Omental fat pad (tissue), 4 donors: ENCODE measurements at places on chromosomes 1 and 21.
A peak's percentile ranks its signal among the peaks of the same experiment; 100 is the strongest.

DNA sequence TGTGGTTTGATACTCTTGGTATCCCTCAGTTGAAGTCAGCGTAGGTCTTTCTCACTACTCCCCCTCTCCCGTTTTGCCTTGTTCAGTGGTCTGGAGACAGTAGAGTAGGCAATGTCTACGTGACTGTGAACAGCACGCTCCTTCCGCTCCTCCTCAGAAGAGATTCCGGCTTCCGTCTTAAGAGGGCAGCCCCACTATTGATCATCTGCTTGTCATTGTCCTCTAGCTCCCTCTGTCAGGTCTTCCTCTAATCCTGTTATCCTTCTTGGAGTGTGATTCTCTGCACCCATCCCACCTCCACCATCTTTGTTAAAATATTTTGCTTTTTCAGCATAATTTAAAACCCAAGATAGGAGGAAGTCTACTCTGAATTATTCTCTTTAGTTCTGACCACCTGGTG lies 129.9 kb upstream of the KCNK2 start:
- no peak for DNase-seq

DNA sequence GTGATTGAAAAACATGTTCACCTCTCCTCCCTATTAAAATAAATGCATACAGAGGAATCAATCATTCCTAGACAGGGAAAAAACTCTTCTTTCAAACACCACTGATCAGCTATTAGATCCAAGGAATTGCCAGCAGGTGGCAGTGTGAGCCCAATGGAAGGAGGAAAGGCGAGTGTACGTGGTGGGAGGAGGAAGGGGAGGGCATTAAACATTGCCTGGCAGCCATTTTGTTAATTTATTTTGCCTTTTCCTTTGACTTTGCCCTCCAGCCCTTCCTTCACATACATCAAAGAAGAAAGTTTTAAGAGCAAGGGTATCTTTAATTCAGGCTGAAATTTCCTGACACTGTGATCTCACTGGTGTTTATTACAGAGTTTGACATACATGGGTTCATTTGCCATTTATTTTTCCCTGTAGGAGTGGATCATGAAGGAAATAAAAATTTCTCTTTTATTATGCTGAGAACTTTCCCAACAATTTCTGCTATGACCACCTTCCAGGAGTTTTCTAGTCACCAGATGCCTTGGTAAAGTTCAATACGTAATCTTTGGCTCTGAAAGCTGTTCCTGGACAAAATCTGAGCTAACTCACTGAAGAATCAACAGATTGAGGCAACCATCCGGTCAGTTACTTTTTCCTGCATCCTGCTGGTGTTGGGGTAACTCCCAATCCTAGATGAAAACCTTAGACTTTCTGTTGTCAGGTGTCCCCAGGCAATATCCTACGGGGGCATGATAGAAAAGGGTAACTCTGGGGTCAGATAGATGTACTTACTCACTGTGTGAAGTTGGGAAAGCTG lies 1.9 kb upstream of the GNAI3 start:
- DNase-seq, result peak; percentile 99

DNA sequence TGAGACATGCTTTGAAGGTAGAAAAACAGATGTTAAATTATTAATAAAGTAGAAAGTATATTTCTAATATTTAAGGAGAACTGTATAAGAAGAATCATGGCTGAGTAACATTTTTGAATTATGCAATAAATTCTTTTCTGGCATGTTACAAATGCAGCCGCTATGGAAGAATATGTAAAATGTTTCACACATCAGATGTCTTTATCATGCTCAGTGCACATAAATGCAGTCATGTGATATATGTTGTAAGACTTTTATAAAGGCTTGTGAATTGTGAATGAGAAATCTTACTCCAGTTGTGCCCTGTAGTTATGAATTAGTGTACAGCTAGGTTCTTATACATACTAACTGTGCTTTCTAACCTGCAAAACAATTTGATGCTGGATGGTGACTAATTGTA lies 53.5 kb downstream of the LRRC8B start:
- no peak for DNase-seq

GRCh38 chr1:240998024-240998423 lies 359.0 kb downstream of the RGS7 start:
- DNase-seq, result no peak

GRCh38 chr1:82690411-82690810 lies 889.7 kb downstream of the ADGRL2 start:
- DNase-seq, result no peak

DNA sequence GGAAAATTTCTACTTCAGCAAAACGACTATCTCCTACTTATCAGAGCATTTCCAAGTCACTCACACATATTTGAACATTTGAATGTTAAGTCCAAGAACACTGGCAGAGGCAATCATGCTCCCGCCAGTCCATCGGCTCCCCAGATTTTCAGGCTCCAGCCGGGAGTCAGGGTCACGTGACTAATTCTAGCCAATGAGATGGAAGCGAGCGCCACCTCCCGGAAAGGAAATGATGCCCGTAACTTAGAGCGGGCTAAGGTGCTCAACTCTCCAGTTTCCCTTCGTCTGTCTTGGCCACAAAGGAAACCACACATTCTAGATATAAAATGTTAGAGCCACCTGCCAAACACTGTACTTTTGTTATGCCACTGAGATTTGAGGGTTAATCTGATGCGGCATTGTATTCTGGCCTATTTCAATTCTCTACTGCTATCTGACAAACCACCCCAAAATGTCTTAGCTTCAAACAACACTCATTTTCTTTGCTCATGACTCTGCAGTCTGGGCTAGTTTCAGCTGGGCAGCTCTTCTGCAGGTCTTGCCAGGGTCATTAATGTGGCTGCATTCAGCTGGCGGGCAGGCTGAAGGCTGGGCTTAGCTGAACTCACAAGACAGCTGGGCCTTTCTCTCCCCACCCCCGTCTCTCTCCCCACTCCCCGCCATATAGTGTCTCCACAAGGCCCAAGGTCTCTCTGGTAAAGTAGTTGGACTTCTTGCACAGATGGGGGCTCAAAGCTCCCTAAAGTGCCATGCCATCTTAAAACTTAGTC lies 16.5 kb upstream of the LHX4 start:
- DNase-seq, result no peak

GRCh38 chr21:37829447-37829846 lies 86.8 kb downstream of the KCNJ6 start:
- no peak for DNase-seq

GRCh38 chr1:109091078-109091838 lies 694 bp downstream of the TMEM167B start:
- no peak for DNase-seq

DNA sequence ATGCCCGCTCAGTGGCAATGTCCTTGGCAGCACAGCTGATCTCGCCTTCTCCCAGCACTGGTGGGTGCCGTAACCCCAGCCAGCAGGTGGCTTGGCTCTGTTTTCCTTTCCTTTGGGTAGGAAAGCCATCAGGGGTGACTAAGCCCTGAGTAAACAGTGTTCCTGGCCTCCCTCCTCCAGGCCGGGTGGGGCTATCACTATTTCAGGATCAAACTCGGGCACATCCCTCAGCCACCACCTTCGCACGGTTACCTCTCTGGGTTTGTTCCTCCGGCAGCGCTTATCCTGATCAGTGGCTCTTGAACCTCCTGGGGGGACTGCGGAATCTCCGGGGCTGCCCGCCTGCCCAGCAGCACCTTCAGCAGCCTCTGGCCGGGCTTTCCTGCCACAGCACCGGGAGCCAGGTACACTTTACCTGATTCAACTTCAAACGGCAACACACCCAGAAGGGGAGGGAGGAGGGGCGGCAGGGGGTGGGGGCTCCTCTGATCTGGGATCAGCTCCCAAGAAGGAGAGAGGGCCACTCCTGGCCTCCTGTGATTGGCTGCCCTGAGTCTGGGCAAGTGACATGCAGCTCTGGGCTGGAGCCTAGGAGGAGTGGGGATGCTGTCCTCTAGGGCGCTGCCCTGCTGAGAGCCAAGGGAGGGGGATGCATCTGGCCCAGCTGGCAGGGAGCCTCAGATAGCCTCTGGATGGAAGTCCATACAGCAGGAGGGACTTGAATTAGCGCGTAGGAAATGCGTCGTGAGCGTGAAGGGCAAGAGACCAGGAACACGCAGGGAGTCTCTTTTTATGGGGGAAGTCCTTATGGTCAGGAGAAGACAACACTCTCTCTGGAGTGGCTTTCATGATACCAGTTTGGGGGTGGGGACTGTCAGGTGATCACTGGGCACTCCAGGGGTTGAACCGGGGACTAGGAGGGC lies at the start of gene ASCL5:
TSS of gene ASCL5 (minus strand) at position 353 of the 923 bp plus-strand sequence. CDS start 11,812 bp downstream, outside the sequence.
- no peak for DNase-seq

GRCh38 chr1:21946836-21947587 lies 9.9 kb upstream of the HSPG2 start:
- no peak for DNase-seq

DNA sequence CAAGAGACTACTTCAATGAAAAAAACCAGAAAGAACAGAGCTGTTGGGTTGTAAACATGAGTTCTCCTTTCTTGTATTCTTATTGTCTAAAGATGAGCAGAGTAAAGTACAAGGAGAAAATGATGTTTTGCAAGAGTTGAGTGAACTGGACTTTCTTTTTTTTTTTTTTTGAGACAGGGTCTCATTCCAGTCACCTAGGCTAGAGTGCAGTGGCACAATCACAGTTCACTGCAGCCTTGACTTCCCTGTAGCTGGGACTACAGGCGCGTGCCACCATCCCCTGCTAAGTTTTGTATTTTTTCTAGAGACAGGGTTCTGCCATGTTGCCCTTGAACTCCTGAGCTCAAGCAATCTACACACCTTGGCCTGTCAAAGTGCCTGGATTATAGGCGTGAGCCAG lies 7.1 kb upstream of the IVNS1ABP start:
- no peak for DNase-seq

GRCh38 chr1:160768295-160768657 lies 27.7 kb upstream of the LY9 start:
- no peak for DNase-seq

GRCh38 chr1:104648269-104648691 lies 898.6 kb downstream of the AMY1C start:
- no peak for DNase-seq

GRCh38 chr1:217109928-217110327 lies 386.7 kb upstream of the ESRRG start:
- DNase-seq, result no peak

DNA sequence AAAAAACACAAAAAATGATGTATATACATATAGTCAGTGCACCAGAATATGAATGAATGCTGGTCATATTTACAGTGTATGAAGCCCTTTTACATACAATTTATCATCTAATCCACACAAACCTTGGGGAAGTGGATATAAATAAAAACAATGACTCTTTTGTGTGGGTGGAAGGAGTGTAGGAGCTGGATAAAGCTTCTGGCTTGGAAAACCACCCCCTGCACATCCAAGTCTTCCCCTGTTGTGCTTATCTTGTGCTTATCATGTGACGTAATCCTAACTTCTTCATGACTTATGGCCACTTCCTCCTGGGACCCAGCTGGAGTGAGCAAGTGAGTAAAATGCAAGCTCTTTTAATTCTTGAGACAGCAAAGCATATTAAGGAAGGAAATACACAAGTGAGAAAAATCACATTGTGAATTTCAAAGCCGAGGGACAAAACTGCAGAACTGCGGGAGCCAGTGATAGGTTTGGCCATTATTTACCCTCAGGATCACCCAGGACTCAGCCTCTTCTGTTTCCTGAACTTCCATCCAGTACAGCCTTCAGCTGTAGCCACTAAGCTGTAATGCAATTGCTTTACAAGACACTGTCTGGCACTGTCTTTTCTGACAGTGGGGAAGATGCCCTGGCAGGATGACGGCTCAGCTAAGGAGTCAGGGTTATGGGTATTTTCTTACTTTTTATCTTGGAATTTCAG lies 104.0 kb upstream of the PPM1J start:
- no peak for DNase-seq

DNA sequence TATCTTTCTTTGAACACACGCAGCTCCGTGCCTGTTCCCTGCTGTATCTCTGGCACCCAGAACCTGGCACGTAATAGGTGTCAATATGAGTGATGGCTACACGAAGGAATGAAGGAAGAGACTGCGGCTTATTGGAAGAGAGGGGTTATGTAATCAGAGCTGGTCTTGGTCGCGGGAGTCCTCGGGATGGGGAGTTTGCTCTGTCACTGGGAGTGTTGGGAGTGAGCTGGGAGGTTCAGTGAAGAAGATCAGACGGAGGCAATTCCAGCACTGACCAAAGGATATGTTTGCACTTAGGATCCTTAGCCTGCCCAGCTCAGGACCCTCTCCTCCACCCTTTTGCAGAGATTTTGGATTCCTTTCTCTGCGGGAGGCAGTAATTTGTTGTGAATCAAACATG lies 709.1 kb downstream of the PTPRU start:
- DNase-seq, result no peak

DNA sequence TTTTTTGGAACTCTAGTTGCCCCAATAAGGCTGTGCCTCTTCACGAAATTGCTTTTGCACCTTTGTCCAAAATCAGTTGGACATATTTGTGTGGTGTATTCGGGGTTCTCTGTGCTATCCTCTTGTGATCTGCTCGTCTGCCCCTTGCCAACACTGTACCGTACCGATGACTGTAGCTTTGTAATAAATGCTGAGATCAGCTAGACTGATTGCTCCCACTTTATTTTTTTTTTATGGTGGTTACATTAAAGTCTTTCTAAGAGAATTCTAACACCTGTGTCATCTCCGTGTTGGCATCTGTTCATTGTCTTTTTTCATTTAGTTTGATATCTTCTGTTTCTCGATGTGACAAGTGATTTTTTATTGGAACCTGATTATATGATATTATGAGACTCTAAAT lies 94.1 kb downstream of the ADARB1 start:
- DNase-seq, result no peak

GRCh38 chr1:23403735-23404486 lies 20.6 kb downstream of the TCEA3 start:
- DNase-seq, result peak; percentile 91

DNA sequence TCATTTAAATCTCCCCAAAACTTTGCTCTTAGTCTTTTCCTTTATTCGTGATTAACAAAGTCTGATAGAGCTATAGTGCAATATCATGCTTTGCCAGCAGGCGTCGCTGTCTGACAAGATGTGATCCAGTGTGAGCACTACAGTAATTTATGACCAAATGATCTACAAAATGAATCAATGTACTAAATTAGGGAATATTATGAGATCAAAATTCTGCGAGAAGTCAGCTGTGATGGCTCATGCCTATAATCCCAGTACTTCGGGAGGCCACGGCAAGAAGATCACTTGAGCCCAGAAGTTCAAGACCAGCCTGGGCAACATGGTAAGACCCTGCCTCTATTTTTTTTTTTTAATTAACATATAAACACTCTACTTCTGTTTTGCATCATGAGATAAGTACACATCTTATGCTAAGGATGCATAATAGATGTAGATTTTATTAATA lies 3.6 kb upstream of the SPSB1 start:
- peak; percentile 94 for DNase-seq

GRCh38 chr1:153307221-153307600 lies 5.5 kb downstream of the PGLYRP3 start:
- DNase-seq, result no peak

DNA sequence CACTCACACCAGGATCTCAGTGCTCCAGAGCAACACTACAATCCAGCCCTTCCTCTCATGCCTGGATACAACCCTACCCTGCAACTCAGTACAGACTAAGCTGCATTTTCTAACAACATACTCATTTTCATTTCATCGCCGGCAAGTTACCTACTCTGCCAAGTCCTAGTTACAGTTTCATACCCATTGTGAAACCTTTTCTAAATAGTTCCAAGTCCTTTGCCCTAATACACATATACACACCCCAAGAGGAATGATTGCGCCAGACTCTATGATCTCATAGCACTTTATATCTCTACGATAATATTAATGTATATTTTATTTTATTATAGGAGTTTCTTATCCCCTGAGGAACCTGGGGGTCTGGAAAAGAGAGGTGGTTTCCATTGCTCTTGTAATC lies 122.4 kb downstream of the LMX1A start:
- DNase-seq, result no peak

GRCh38 chr1:201983380-201983805 lies 945 bp downstream of the RNPEP start:
- DNase-seq, result no peak

- DNase-seq, result no peak
These were observed 72.5 kb downstream of the RUNX3 start for GRCh38 chr1:24857507-24858133.
